SJSA1 (cell line): ENCODE measurements at places on chromosomes 7 and 10. TPM values are rescaled to one million over a fixed set of nuclear protein-coding genes. Genes with fewer than 3 reads are reported as not detected.

DNA sequence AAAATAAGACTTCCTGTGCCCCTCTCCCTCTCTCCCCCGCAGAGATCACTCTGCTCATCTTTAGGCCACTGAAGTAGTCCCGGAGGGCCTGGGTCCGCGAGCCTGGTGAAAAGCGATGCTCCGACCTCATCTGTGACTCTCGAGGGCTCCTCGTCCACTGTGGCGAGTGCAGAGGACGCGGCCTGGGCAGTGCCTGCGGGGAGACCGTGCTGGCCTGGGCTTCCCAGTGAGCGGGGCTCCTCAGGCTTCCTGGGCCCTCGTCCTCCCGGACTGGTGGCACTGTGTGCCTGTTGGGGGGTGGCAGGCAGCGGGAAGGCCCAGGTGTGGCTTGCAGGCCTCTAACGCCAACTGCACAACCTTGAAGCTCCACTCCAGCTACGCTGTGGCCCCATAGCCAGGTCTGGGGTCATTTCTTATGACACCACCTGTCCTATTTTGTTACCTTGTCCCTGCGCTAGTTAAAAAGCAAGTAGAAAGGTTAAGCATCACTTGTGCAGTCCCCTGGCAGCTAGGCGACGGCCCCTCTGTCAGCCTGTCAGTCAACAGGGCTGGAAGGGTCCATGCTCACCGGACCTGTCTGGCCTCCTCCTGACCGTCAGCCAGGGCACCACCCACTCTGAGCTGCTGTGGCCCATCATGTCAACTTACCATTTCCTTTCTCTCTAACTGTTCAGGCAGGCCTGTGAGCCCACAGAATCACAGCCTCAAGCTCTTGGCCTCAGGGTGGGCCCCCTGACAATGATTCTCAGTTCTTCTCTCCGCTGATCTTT lies 20.5 kb downstream of the MNX1 start:
- no peak overlapping the region for H3K27ac ChIP-seq
- no peaks in the 10 kb centered on the region for H3K4me1 ChIP-seq
- H3K27me3 ChIP-seq: peaks cover 20% of the 10 kb centered on the region
- no peaks in the 10 kb centered on the region for H3K36me3 ChIP-seq
- H3K4me3 ChIP-seq: no peak overlapping the region

DNA sequence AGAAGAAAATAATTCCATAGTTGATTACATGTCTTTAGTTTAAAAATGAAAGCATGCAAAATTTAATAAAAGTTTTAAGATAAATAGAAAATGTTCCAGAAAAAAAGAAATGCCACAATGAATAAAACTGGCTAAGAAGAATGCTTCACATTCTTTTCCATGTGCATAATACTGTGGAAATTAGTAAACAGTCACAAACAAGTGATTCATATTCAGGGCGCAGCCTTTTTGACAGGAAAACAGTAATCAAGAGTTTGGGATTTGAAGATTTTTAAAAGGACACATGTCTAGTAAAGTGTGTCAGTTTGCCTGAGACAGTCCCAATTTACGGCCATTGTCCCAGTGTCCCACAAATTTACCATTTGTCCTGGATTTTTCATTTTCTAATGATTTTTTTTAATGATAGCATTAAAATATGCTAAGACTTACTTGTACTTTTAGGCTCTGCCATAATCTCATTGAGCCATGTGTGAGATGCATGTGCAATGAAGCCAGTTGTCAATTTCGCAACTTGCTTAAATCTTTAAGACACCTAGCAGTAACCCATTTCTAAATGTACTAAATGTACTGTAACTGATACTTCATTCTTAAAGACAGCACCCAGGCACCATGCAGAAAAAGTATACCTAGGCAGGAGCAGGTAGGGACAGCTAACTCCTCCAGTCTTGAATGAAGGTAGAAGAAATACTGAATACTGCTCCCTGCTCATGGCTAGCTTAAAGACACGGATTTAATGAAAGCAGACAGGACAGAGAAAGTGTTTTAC lies 46.9 kb downstream of the ZNF438 start:
- no peaks in the 10 kb centered on the region for H3K27me3 ChIP-seq
- H3K27ac ChIP-seq: peak overlapping the region; percentile 98
- no peaks in the 10 kb centered on the region for H3K36me3 ChIP-seq
- H3K4me1 ChIP-seq: peaks cover 41% of the 10 kb centered on the region

- no peak for DNase-seq
- H3K27ac ChIP-seq: no peak overlapping the region
- H3K4me3 ChIP-seq: no peak overlapping the region
- no peaks in the 10 kb centered on the region for H3K27me3 ChIP-seq
These were observed 180.1 kb downstream of the PON1 start for GRCh38 chr7:95144256-95144655.

- peak overlapping the region; percentile 62 for H3K27ac ChIP-seq
- no peak for DNase-seq
- no peak overlapping the region for H3K4me3 ChIP-seq
- H3K36me3 ChIP-seq: no peaks in the 10 kb centered on the region
- H3K27me3 ChIP-seq: no peaks in the 10 kb centered on the region
- H3K4me1 ChIP-seq: peaks cover 13% of the 10 kb centered on the region
These were observed 144.6 kb downstream of the ST7 start for GRCh38 chr7:117097860-117098259.

DNA sequence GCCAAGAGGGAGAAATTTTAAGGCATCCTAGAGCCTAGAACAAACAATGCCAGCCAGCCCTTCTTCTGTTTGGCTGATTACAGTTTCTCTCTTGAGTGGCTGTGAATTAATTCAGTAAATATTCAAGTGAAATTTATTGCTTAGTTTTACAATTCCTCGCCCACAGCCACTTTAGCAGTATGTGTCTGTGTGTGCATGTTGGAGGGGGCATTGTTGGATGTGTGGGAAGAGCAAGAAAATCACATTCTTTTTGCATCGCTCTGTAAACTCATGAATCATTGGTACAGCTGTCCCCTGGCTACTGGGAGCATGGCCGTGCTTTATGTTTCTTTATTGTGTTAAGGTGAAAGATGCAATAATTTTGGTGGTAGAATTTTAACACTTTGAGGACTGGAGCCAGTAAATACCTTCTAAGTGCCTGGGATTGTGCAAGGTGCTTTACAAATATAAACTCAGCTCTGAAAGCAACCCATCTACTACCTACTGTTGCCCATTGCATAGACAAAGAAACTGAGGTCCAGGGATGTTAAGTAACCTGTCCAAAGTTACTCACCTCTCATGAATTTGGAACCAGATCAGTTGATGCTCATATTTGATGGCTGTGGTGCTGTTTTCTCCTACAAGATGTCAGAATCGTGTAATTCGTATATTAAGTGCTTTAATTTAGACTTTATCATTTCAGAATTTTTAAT lies 89.9 kb upstream of the BTBD16 start:
- H3K4me1 ChIP-seq: peaks cover 19% of the 10 kb centered on the region
- H3K27ac ChIP-seq: no peak overlapping the region
- no peak overlapping the region for H3K4me3 ChIP-seq
- no peaks in the 10 kb centered on the region for H3K27me3 ChIP-seq

DNA sequence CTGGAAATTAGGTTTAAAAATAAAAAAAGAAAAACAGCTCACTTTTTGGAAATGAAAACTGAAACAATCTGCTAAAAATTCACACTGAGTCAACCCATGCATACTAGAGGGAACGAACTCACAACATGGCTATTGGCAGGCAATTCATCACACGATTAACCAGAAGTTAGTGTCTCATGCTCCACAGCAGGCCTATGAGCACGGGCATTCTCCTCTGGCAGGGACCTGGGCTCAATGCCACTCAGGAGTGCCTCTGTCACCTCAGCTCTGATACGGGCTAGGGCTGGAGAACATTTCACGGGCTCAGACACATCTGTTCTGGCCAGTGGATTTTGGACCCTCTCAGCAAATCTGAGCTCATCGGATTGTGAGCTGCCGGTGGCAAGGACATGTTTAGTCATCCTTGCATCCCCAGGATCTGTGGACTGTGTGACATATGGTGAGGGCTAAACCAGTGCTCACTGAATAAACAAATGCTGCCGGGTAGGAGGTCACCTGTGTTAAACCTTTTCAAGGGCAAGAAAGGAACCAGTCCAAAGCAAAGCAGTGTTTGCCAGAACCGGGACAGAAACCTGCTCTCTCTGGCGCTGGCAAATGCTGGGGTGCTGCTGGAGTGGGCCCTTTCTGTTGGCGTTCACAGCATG lies 40.1 kb downstream of the POLR3A start:
- H3K27ac ChIP-seq: no peak overlapping the region
- peaks cover under 1% of the 10 kb centered on the region for H3K4me1 ChIP-seq
- DNase-seq: no peak
- H3K4me3 ChIP-seq: no peak overlapping the region

DNA sequence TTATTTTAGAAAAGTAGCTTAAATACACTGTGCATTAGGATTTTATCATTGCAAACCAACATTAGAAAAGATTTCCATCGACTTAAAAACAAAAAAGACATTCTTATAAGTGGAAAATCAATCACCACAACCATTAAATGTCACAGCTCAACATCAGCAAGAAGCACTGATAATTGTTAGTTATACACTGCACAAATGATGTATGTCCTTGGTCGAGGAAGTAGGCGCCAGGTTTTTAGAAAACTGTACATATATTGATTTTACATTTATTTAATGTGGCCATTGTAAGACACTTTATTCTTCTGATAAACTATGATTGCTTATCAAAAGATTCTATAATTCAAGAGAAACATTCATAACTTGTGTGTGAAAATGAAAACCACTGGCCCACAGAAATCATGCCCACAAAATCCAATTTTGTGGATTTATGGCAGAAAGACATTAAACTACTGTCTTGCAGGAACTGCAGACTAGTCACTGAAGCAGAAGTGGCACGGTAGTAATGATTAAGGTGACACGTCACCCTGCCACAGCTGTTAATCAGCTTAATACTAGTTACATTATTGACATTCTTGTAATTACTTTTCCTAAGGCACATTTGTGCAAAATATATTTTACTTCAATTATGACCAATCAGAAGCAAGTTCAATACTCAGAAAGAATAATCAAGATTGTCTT lies 79.4 kb downstream of the VPS41 start:
- DNase-seq: no peak
- peaks cover 7% of the 10 kb centered on the region; the same call in 1 of the 2 replicates for H3K4me1 ChIP-seq
- no peaks in the 10 kb centered on the region for H3K36me3 ChIP-seq
- no peak overlapping the region for H3K4me3 ChIP-seq

- peaks cover 26% of the 10 kb centered on the region for H3K4me1 ChIP-seq
- H3K27ac ChIP-seq: no peak overlapping the region
- no peaks in the 10 kb centered on the region for H3K27me3 ChIP-seq
- no peaks in the 10 kb centered on the region for H3K36me3 ChIP-seq
- H3K4me3 ChIP-seq: no peak overlapping the region
- no peak for DNase-seq
These were observed 102.2 kb downstream of the PPP1R3A start for GRCh38 chr7:113816639-113817038.

DNA sequence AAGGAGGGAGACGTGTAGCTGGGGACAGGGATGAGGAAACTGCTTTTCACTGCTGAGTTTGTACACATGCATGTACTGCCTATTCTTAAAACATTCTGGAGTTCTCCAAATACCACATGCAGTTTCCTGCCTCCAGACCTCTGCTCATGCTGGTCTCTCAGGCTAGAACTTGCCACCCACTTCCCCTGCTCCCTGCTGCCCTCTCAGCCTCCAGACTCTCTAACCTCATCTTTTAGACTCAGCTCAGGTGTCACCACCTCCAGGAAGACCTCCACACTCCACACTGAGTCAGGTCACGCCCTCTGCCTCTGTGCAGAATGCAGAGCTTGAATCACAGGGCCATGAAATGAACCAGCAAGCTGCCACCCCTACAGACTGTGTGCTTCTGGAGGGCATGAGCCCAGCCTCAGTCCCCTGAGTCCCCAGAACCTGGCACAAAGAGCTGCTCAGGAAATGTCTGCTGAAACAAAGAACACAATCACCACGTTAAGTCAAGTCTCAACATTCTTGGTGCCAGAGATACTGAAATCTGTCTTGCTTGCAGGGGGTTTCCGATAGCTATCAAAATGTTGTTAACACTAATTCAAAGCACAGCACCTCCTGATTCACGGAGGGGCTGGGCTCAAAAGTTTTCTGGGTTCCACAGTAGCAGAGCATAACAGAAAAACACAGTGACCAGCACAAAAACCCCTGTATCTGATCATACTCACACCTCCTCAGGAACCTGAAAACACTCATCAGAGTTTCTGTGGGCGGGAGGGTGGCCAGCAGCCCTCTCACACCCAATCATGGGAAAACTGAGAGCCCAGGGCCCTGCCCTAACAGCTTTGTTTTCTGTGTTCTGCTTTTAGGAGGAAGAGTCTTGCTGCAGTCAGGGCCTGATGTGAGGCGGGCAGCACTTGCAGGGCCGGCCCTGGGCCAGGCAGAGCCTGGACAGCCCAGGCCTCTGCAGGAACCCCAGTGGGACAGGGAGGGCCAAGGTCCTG lies 21.1 kb downstream of the FAM53B start:
- no peak for DNase-seq
- no peaks in the 10 kb centered on the region; the same call in 1 of the 2 replicates for H3K36me3 ChIP-seq
- no peak overlapping the region for H3K27ac ChIP-seq
- H3K4me3 ChIP-seq: no peak overlapping the region
- H3K4me1 ChIP-seq: peaks cover 20% of the 10 kb centered on the region
- H3K27me3 ChIP-seq: no peaks in the 10 kb centered on the region

DNA sequence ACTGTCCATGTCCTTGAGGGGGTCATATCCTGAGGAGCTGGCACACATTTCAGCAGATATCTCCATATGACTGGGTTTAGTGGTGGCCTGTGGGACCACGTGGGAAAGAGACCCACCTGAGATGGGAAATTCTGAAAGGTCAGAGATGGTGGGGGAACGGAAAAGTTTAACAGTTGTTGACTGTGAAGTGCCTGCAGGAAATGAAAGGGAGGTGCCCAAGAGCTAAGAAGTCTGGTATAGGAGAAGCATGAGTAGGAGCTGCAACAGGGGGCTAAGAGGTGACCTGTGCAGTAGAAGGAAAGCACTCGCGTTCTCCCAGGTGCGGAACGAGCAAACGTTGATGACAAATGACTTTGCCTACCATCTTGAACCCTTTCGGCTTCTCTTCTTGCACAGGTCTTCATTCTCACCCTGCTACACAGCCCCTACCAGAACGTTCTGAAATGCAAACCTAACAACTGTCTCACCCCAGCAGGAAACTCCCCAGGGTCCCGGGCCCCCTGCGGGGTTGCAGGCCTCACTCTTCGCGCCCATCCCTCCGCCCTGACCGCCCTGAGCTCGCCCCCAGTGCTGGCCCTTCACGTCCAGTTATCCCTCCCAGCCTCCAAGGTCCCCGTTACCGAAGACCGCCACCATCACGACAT lies 9.8 kb upstream of the FXYD4 start:
- no peak overlapping the region for H3K4me3 ChIP-seq
- no peak overlapping the region for H3K27ac ChIP-seq

DNA sequence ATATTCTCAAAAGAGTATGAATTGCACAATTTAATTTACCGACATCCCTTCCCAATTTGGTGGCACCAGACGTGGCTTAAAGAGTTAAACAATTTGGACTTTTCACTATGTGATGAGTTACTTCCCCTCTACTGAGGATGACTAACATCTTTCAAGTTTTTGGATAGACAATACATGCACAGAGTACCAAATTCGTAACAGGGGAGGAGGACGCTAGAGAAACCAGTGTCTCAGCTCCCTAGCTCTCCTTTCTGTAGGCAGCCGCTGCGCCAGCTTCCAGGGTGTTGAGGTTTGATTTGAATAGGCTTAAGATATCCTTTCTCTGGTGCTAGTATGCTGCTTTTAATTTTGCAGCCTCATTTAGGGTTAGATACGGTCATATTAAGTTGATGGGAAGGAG lies 69.2 kb downstream of the GNA12 start:
- H3K4me1 ChIP-seq: no peaks in the 10 kb centered on the region; the same call in 1 of the 2 replicates
- no peak overlapping the region for H3K27ac ChIP-seq
- H3K27me3 ChIP-seq: no peaks in the 10 kb centered on the region

LAMB4 gene
- total RNA-seq: 0.13 TPM in 1 of 2 replicates, not detected in the other

LRRC61 gene
- not detected in 2 replicates for total RNA-seq

TFPI2 gene
- total RNA-seq: 13.8 and 17.4 TPM in 2 replicates

PLXDC2 gene
- total RNA-seq: 0.38 and 0.66 TPM in 2 replicates

NKX6-2 gene
- total RNA-seq: not detected in 2 replicates

PLAU gene
- 4.7 and 6.0 TPM in 2 replicates for total RNA-seq

DDC gene
- total RNA-seq: not detected in 2 replicates

AS3MT gene
- 0.09 and 0.45 TPM in 2 replicates for total RNA-seq
